Suppressor macrophage (primary cell): ENCODE measurements at places on chromosomes 1 and 21.

DNA sequence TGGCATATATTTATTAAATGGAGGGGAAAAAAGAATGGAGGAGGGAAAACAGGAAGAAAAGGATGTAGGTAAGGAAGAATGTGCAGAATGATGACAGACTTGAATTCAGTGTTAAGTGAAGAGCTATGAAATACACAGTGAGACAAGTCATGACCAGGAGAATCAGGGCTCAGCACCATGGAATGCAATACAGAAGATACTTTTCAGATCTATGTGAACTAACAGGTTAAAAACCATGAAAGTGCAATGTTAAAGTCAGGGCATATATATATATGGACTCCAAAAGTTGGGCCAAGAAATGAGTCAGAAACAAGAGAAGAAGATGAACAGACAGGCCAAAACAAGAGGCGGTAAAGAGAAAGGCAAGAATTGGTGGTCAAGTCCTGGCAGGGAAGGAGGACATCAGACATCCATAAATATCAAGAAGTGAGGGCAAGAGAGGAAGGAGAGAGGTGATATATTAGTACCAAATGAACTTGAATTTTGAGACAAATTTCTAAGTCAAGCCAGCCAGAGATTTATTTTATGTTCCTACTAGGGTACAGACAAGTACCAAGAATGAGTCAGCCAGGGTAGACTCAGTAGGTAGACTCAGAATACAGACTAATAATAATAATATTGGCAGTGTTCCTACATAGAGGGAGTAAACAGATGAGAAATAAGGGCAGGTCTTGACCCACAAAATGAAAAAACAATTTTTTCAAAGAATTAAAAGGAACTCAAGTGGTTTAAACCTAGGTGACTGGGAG is 39.5 kb upstream of the MCOLN3 start:
- DNase-seq = no peak

DNA sequence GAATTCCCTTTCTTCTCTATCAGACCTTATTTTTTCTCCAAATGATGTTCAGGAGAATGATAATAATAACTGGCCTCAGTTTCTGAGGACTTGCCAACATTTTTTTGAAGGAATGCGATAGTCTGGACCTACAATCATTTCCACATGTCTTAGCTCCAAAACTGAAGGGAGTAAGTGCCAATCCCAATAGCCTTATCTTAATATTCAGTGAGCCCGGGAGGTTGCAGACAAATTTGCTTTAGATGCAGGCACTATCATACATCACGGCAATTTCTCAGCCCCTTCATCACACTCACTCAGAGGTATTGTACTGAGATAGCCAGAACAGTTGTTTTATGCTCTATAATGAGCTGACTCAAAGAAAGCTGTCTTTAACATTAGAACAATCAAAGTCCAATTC is 796.9 kb downstream of the ADGRL2 start:
- DNase-seq = no peak

DNA sequence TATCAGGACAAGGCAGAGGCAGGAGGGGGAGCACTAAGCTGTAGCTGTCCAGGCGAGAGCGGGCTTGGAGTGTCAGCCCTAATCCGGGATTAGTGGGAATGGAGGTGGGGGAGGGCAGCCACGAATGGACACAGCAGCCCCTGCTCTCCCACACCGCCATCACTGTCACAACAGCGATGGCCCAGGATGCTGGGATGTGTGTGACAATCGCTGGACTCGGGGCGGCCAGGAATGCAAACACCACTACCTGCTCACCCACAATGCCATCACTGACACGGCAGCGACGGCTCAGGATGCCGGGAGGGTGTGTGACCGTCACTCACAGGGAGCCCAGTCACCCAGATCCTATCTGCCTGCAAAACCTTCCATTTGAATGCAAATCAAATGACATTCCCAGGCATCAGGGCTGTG is 2.9 kb downstream of the C2CD2 start:
- no peak for DNase-seq

DNA sequence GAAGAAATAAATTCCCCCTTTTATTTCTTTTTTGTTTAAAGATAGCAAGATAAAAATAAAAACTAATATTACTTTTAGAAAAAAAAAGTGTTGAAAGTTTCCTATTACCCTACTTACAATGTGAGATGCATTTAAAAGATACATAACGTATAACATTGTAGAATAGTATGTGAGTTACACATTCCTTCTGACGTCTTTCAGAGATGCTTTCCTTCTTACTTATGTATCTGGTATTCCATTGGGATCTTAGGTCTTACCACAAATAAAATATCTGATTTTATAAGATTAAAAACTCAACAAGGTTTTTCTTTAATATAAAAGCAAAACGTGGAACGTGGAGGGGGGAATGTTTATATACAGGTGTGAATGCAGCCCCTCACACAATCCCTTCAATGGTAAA is 147.2 kb upstream of the ETS2 start:
- no peak for DNase-seq

GRCh38 chr1:175758601-175759000 is 15.2 kb upstream of the TNR start:
- no peak for DNase-seq

DNA sequence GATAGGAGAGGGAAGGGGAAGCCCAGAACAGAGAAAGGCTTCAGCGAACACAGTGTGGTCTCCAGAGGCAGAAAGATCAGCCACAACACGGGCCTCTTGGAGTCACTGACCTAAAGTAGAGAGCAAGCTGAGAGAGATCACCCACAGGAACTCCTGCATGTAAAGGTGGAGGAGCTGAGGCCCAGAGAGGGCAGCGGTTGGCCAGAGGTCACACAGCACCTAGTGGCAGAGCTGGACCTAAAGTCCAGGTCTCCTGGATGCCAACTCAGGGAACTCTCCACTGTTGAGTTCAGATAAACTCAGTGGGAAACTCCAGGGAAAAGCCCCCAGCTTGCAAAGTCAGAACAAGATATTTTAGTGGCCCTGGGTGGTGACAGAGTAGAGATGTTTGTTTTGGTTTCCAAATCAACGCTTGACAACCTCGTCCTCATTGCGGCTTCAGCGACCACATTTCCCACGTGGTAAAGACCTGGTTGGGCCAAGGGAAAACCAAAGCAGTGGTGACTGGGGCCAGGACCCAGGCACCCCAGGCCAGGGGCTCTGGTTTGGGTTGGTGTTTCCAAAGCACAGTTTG is 4.6 kb downstream of the IFFO2 start:
- peak; percentile 19 for DNase-seq

DNA sequence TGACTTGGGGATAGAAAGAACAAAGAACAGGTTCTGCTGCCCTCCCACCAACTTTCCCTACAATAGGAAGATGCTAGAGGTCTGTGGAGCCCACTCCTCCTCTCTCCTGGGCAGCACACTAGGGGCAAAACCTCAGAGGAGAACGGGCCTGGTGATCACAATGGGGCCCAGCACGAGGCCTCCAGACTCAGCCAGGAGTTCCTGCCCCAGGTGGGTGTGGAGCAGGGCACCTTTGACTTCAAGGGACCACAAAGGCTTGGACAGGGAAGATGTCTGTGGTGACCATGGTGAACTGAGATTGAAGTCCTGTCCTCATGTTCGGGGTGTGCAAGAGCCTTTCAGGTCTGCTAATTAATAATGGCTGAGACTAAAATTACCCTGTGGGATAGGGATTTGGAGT is 88.8 kb downstream of the LAMC2 start:
- no peak for DNase-seq

DNA sequence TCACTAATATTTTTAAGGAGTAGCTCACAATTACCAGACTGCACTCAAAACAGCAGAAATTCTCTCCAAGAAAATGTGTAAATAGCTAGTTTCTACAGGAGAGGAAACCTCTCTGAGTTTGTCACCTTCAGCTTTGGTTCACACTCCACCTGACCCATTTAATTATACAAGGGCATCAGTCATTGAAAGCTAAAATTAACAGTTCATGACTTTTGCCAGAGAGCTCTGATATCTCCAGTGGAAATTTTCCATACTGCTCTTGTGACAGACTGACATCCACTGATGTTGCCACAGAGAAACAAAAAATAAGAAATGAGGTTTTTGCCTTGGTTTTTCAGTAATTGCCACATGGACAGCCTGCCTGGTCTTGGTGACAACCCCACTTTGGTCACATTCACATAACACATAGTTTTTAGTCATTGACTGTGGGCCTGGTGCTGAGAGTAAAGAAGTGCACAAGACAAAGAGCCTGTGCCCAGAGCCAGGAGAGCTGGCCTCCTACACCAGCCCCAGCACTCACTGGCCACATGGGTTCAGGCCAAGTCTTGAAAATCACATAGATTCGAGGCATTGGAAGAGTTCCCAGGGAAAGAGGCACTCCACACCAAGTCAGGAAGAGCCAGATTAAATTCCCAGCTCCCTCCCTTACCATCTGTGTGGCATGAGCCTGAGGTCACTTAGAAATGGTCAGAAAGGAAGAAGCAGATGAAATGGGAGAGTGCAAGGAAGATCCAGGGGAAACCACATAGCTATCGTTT is 13.8 kb upstream of the SIM2 start:
- DNase-seq = no peak

- DNase-seq = no peak
Observed at GRCh38 chr1:201295861-201296260, 12.6 kb downstream of the PKP1 start.

GRCh38 chr1:9764550-9764949 is 59.2 kb downstream of the CLSTN1 start:
- DNase-seq = peak; percentile 23

GRCh38 chr1:199123615-199124014 is 484.8 kb downstream of the PTPRC start:
- DNase-seq = no peak

DNA sequence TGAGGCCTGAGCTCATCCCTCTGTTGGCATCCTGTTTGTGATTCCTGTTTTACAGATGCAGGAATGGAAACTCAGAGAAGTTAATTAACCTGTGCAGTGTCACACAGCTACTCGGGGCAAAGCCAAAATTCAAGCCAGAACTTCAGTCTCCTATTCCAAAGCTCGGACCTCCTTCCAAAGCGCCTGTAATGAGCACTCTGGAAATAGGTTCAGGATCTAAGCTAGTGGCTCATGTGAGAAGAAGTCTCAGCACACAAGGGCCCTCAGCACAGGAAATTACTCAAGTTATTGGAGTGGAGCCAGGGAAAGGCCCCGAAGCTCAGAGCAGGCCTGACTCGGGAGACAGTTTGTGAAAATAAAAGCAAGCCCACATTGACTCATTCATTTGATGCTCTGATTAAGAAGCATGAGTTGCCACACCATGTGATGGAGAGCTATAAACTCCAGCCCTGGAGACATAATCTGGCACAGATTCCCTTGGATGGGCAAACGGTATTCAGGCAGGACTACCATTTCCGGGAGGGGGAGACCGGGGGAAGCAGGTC is 50.6 kb upstream of the LYST start:
- DNase-seq = peak; percentile 95

DNA sequence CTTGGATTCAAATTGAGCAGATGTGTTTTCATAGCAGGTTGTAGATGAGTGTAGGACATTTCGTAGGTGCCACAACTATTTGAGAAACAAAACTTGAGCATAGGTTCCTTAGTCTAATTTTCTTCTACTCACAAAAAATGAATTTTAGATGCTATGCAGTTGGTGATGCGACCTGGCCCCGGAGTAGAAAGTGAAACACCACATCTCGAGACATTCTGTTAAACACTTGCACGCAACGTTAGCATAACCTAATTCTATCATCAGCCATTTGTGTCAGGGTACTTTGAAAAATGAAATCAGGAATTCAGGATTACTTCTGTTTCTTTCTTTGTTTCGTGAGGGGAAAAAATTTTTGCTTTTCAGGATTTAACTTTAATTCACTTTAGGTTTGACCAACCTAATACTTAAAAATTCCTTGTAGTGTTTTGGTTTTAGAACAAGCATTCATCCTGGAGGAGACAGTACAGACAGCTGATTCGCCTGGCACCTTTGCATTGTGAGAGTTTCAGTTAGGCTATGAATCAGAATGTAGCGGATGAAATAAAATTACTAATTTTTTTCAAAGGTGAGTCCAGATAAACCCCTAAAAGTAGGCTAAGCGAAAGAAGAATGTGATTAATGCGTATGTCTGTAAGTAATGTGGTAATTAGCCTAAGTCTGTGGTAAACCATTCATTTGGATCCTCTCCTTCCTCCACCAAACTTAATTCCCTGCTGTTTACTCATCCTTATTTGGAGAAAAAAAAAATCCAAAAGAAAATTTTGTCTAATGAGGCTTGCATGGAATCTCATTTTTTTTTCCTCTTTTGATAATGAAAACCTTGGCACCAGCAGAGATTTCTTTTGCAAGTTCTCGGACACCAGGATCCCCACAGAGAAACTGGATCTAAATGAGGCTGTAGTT is 44.9 kb downstream of the MAP3K21 start:
- no peak for DNase-seq

- peak; percentile 70 for DNase-seq
Observed at GRCh38 chr1:184152434-184152898, 100.9 kb downstream of the TSEN15 start.
